ENCODE measurements at places on chromosomes 4 and X. TPM values are rescaled to one million over a fixed set of nuclear protein-coding genes. Genes with fewer than 3 reads are reported as not detected.

TMEM47 gene
- total RNA-seq = 4.3 TPM

EGF gene
- 2.0 TPM for total RNA-seq

AMTN gene
- not detected for total RNA-seq

NWD2 gene
- total RNA-seq = under 0.01 TPM

THAP6 gene
- 18.0 TPM for total RNA-seq

GUCY1B1 gene
- 9.0 TPM for total RNA-seq

CRMP1 gene
- total RNA-seq = not detected

DGKK gene
- total RNA-seq = not detected

TSPAN6 gene
- total RNA-seq = 71.5 TPM

CT47B1 gene
- total RNA-seq = not detected

ARMCX4 gene
- 7.1 TPM for total RNA-seq

APLN gene
- 0.11 TPM for total RNA-seq

ZNF280C gene
- 4.9 TPM for total RNA-seq

TMEM156 gene
- not detected for total RNA-seq

IL3RA gene
- total RNA-seq = not detected

NOP14 gene
- total RNA-seq = 14.1 TPM

SYAP1 gene
- 25.6 TPM for total RNA-seq

PPEF2 gene
- total RNA-seq = under 0.01 TPM

BST1 gene
- total RNA-seq = 25.1 TPM

C4orf51 gene
- not detected for total RNA-seq

GPR50 gene
- total RNA-seq = not detected

LGI2 gene
- total RNA-seq = not detected

GRPR gene
- total RNA-seq = not detected

ZNF718 gene
- total RNA-seq = 6.7 TPM

VEGFC gene
- 0.79 TPM for total RNA-seq

CPE gene
- 4.7 TPM for total RNA-seq

S100G gene
- total RNA-seq = not detected

EDA gene
- 1.2 TPM for total RNA-seq

DDX60 gene
- 2.1 TPM for total RNA-seq

RAB33A gene
- total RNA-seq = 0.33 TPM

MUC7 gene
- total RNA-seq = not detected

CYTL1 gene
- not detected for total RNA-seq

ITGB1BP2 gene
- 3.1 TPM for total RNA-seq

SPANXC gene
- total RNA-seq = not detected

GSX2 gene
- total RNA-seq = not detected

LEF1 gene
- not detected for total RNA-seq

USP17L20 gene
- not detected for total RNA-seq

DUX4 gene
- total RNA-seq = not detected

DTHD1 gene
- not detected for total RNA-seq

BLTP1 gene
- total RNA-seq = 95.0 TPM

GASK1B gene
- 114 TPM for total RNA-seq

CHRNA9 gene
- total RNA-seq = not detected

CXCL3 gene
- total RNA-seq = not detected

PHKA1 gene
- total RNA-seq = 19.6 TPM

NXF2B gene
- not detected for total RNA-seq

TSPAN7 gene
- not detected for total RNA-seq

STBD1 gene
- 2.9 TPM for total RNA-seq

RHOH gene
- total RNA-seq = 1.2 TPM

KCTD8 gene
- 2.7 TPM for total RNA-seq

CCDC149 gene
- 2.5 TPM for total RNA-seq

RBM41 gene
- 16.3 TPM for total RNA-seq

RBM47 gene
- 2.4 TPM for total RNA-seq

SSX2B gene
- not detected for total RNA-seq

CENPVL3 gene
- total RNA-seq = not detected

RAB9B gene
- total RNA-seq = 0.39 TPM
